ENCODE measurements at places on chromosomes 2 and 18.
A peak's percentile ranks its signal among the peaks of the same experiment; 100 is the strongest.

- no peak for DNase-seq
Observed at GRCh38 chr2:216606551-216607276, 26.5 kb upstream of the IGFBP2 start.

- DNase-seq = no peak
Observed at GRCh38 chr2:125167152-125167551, 1142.1 kb downstream of the CNTNAP5 start.

GRCh38 chr2:179694963-179695362, 166.4 kb downstream of the ZNF385B start:
- DNase-seq = no peak

- no peak for DNase-seq
Observed at GRCh38 chr2:153404792-153405191, 73.8 kb downstream of the RPRM start.

GRCh38 chr18:5419030-5419429, 123.5 kb upstream of the ZBTB14 start:
- DNase-seq = no peak

DNA sequence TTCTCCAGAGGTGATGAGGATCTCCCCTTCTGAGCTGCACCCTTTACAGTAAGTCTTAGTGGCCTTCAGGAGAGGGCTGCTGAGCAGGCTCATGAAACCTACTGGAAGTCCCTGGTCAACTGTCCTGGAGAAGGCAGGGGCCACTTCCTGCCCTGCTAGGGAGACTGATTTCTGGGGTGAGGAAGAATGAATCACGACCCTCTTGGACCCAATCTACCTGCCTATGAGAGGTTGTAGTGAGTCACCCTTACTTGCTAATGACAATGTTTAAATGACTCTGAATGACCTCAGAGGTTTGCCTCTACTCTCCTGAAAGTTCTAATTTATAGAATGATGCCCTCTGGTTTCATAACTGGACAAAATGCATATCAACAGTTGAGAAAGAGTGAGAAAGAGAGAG, 79.4 kb upstream of the FAM136A start:
- DNase-seq = no peak

- no peak for DNase-seq
Observed at GRCh38 chr2:20621366-20622295, 29.3 kb downstream of the HS1BP3 start.

GRCh38 chr2:53786705-53787613, at the start of the genes ASB3 and ERLEC1:
ASB3 (minus strand) TSS chr2:53786953; CDS start chr2:53765572, 21,381 bp downstream.
ERLEC1 (plus strand) TSS chr2:53787044; CDS start chr2:53787211, 167 bp downstream.
- peak; percentile 49 for DNase-seq

- no peak for DNase-seq
Observed at GRCh38 chr2:85699325-85699724, 5.2 kb downstream of the GNLY start.

GRCh38 chr2:173589604-173590275, 235.1 kb downstream of the CDCA7 start:
- no peak for DNase-seq

DNA sequence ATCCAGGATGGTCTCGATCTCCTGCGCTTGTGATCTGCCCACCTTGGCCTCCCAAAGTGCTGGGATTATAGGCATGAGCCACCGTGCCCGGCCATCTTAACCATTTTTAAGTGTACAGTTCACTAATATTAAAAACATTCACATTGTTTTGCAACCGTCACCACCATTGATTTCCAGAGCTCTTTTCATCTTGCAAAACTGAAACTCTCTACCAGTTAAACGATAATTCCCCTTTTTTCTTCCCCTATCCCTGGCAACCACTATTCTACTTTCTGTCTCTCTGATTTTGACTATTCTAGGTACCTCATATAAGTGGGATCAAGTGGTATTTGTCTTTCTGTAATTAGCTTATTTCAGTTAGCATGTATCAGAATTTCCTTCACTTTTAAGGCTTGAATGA, 16.8 kb upstream of the NEUROD1 start:
- DNase-seq = no peak

GRCh38 chr18:4074647-4075046, 380.5 kb downstream of the DLGAP1 start:
- no peak for DNase-seq

DNA sequence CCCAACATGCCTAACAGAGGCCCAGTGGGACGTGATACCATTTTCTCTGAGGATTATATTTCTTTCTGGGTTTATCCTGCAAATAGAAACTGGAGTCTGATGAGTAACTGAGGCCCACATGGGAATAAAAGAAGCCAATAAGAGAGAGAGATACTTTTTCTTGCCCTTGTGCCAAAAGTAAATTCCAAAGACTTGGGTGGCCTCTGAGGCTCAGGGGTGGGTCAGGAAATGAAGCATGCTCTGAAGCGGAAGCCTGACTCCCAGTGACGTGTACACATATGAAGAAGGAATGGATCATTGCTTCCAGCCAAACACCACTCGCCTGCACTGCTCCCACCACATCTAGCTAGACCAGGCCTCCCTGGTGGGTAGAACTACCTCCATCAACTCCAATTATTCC, 273.6 kb upstream of the NCKAP5 start:
- no peak for DNase-seq

GRCh38 chr2:30127016-30127893, 19.6 kb upstream of the YPEL5 start:
- no peak for DNase-seq

GRCh38 chr18:10838553-10838952, 310.8 kb downstream of the PIEZO2 start:
- no peak for DNase-seq

GRCh38 chr2:160055726-160056108, 6.7 kb downstream of the PLA2R1 start:
- no peak for DNase-seq

- DNase-seq = no peak
Observed at GRCh38 chr18:26022585-26022984, 67.8 kb downstream of the SS18 start.

DNA sequence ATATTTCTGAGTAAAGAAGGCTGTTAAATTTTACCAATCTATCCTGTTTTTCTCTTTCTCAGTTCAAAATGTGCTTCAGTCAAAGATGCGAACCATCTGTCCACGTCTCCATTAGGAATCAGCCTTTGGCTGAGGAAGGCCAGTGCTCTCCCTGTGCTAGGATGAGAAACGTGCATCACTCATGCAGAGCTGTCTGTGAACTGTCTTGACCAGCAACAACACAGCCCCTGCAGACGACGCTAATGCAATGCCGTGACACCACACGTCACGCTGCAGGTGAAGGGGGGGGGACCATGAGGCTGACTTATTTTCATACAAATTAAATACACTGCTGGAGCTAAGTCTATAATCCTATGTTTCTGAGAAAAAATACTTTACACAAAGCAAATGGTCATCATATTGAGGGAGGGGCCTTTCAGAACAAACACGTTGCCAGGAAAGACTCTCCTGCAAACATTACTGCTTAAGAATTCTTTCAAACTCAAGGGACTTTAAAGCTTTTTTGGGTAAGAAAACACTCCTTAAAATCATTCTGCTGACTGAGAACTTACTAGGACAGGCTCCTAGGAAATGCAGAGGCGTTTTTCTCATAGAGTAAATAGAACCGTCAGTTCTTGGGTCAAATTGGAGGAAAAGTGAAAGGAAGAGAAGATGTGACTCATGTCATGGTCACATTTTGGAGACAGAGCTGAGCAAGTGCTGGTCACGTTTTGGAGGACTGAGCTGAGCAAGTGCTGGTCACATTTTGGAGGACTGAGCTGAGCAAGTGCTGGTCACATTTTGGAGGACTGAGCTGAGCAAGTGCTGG, 97.0 kb downstream of the MBP start:
- DNase-seq = no peak

DNA sequence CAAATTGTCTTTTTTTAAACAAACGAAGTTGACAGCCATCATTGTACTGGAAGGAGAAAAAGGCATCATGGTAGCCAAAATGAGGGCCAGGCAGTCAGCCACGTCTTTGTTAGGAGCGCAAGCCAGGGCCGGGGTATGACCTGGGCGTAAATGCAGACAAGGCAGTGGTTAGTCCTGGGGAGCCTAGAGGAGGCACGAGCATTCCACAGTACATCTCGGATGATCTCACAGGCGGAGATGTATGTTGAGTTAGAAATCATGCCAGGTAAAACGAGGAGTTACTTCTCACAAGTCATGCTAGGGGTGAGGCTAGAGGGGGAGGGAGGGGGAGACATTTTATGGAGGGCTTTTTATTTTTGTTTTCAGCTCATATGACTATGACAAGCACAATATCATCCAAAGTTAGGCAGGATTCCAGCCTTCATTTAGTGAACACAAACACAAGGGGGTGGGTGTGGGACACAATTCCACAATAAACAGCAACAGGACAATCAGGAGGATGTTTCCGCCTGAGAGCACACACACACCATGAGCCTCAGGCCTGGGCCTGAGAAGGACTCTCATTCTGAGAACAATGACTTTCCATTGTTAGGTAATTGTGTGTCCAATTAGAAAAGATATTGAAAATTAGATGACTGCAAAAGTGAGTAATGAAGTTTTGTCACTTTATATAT, 64.4 kb upstream of the PGAP1 start:
- no peak for DNase-seq

- no peak for DNase-seq
Observed at GRCh38 chr2:99956232-99957030, 186.0 kb downstream of the AFF3 start.

DNA sequence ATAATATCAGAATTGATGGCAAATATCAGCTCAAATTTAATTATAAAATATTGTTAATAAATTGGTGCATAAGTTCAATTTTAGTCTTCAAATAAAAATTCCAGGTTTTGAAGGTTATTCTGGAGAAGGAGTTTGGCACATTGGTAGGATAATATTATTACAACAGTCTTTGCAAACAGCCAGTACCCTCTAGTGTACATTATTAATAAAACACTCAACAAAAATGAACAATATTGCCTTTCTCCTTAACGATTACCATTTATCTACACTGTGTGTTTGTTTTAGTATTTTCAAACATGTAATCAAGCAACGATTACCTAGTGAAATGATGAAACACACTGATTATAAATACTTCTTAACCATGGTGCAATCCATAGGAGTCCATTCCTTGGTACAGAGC, 334.0 kb upstream of the FSIP2 start:
- DNase-seq = no peak

- no peak for DNase-seq
Observed at GRCh38 chr18:2417861-2418610, 153.3 kb downstream of the METTL4 start.

DNA sequence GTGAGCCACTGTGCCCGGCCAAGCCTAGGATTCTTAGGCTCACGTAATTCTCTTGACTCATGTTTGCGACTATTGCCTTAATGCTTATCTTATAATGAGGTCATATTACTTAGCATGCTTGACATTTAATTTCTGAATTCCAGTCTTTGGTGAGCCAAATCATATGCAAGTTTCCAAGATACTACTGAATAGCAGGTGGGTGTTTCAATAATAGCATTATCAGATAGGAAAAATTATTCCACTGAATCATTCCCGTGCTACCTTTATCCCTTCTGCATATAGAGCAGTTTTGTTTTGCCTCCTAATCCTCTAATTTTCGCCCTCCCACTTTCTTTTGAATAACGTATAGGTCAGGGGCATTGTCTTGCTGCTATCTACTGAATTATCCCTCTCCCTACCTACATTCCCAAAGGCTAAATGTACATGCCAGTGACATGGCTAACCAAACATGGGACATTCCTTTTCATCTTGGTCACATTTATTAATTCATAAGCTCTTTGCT, 4.9 kb downstream of the DAW1 start:
- no peak for DNase-seq

DNA sequence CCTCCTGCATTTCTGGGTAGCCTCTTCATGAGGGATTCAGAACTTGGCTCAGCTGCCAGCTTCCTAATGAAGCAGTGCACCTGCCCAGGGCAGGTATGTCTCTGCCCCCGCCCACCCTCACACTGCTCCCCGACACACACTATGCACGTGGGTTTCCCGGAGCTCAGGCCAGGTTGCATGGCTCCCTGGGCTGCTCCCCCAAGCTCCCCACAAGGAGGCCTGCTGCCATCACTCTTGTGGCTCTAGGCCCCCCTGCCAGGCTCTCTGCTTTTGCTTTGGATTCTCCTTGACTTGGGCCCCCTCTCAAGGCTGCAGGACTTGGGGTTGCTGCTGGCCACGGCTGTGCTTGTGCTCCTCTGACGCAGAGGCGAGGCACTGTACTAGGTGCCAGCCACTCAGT, 43.6 kb downstream of the ADD2 start:
- DNase-seq = no peak

- DNase-seq = no peak
Observed at GRCh38 chr18:44178476-44178875, 502.2 kb upstream of the SETBP1 start.

- DNase-seq = no peak
Observed at GRCh38 chr2:16284941-16285625, 344.7 kb downstream of the MYCN start.

GRCh38 chr18:48571639-48572384, 33.0 kb downstream of the CTIF start:
- no peak for DNase-seq

DNA sequence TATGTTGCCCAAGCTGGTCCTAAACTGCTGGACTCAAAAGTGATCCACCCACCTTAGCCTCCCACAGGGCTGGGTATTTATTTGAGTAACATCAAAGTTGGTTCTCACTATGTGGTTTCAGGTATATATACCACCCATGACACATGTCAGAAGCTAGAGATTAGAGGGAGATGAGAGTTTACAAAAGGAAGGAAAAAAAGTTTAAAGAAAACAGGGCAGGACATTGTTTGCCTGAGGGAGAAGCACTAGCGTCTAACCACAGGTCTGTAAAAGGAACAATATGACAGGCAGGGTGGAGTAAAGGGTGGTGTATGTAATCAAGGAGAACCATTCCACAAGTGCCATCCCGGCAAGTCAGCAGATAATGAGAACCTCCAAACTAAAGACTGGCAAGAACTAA, 8.5 kb downstream of the CEP76 start:
- DNase-seq = no peak

GRCh38 chr18:293536-293935, 25.7 kb upstream of the THOC1 start:
- no peak for DNase-seq

- DNase-seq = no peak
Observed at GRCh38 chr18:59501920-59502273, 142.8 kb upstream of the LMAN1 start.

DNA sequence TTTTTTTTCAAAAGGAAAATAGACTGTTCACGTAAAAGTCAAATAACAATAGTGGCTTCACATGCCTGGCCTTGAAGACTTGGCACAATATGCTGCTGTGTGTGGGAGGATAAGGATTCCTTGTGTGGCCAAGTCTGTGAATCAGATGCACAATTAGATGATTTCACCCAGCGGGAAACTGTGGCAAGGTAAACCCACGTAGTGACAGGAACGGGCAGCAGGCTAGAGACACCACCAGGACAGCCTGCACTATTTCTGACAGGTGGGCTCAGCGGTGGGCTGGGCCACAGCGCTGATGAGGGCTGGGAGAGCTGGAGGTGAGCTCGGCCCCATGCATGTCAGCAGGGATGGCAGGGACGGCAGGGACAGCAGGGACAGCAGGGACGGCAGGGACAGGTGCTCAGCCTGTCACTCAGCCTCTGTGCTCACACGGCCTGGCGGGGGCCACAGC, 21.6 kb downstream of the SNORC start:
- DNase-seq = no peak

GRCh38 chr2:137951586-137951985, 12.7 kb upstream of the HNMT start:
- no peak for DNase-seq

- DNase-seq = no peak
Observed at GRCh38 chr2:205762881-205763280, 80.6 kb downstream of the NRP2 start.

Data from cortex of kidney (tissue), 1 donor.